ENCODE measurements at places on chromosomes 7 and 10. TPM values are rescaled to one million over a fixed set of nuclear protein-coding genes. Genes with fewer than 3 reads are reported as not detected.

MBLAC1 gene
- 1.1 TPM for polyA plus RNA-seq

- no peak for DNase-seq
These were observed 81.4 kb downstream of the ATXN7L1 start for GRCh38 chr7:105794741-105795729.

DNA sequence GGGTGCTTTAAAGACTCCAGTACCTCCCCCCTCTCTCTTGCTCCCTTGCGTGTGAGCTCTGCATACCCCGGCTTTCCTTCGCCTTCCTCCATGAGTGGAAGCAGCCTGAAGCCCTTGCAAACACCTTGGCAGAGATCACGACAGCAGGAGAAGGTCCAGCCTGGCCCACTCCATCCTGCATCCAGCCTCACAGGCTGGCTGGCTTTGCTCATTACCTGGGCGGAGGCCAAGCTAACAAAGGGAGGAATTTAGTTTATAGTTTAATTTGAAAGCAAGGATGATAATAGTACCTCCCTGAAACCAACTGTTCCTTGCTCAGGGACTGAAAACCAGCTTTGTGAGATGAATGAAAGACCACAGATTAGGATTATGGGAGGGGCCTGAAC is 99.4 kb downstream of the PRKAG2 start:
- DNase-seq = no peak

GRCh38 chr10:15367296-15368085 is 3.6 kb downstream of the FAM171A1 start:
- DNase-seq = no peak

- DNase-seq = no peak
These were observed 30.5 kb upstream of the ZCCHC24 start for GRCh38 chr10:79475877-79476276.

- DNase-seq = no peak
These were observed 32.4 kb downstream of the KMT2E start for GRCh38 chr7:105046414-105046813.

- no peak for DNase-seq
These were observed 47.2 kb upstream of the RHEB start for GRCh38 chr7:151566897-151567320.

- no peak for DNase-seq
These were observed 12.9 kb upstream of the VIM start for GRCh38 chr10:17214971-17215781.

DNA sequence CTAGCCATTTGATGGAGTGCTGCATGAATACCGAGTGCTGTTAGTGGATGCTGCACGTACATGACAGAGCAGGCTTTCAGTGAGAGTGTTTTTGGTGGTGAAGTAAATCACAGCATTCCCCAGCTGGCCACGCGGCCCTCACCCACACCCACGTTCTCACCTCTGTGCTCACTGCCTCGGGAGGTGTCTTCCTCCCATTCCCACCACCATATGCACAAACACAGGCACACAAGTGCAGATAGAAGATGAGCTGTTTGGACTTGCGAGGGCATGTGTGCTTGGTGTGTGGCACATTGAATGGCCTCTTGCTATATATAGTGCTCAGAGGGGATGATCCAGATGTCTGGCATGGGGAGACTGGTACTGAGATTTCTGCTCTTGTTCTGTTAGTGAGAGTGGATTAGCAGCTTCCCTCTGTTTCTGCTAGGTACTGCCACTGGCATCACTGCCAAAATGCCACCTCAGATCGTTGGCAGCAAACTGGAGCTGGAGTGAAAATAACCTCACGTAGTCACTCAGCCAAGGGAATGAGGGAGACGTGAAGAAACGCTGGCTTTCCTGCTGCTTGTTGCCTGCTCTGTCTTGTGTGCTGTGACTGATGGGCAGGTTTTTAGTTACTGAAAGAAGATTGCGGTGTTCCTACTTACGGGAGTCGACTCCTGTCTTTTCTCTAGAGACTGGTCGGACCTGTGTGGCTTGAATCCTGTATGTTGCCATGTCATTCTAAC is 19.1 kb downstream of the DNAJB6 start:
- no peak for DNase-seq

Data from left renal pelvis (tissue), 4 donors.